ENCODE measurements at places on chromosomes 16 and 17. TPM values are rescaled to one million over a fixed set of nuclear protein-coding genes. Genes with fewer than 3 reads are reported as not detected.

- no peak for ATAC-seq
Observed at GRCh38 chr16:55275167-55275566, 48.8 kb upstream of the IRX6 start.

DNA sequence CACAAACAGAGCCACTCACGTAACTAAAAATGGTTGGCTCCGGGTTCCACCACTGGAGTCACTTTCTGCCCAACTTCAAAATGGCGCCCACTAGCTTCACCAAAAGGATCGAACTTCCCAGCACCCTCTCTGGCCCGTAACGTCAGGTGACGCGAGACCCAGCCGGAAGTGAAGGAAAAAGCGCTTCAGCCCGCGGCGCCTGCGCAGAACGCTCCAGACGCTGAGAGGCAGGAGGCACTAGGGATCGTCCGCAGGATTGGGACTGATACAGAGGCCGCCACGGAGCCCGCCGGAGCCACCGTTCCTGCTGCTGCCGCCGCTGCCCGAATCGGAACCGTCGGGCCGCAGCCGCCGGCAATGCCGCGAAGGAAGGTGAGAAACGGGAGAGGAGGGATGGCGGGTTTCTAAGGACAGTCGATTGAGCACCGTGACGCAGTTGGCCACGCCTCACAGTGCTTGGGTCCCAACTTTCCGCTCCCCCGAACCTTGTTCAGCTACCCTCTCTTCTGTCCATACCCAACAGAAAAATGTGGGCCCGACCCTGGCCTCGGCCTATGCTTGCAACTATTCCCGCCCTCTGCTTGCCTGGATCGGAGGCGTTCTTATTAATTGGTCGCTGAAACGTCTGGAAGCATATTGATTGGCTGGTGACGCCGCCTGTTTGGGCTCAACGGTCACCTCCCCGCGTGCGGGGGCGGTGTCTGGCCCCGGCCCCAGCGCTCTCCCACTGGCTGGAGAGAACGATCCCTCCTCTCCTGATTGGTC, at the start of gene KAT7:
TSS of gene KAT7 (plus strand) at position 204 of the 765 bp plus-strand sequence. CDS start at position 358, 154 bp downstream.
- peak; percentile 92 for ATAC-seq

DNA sequence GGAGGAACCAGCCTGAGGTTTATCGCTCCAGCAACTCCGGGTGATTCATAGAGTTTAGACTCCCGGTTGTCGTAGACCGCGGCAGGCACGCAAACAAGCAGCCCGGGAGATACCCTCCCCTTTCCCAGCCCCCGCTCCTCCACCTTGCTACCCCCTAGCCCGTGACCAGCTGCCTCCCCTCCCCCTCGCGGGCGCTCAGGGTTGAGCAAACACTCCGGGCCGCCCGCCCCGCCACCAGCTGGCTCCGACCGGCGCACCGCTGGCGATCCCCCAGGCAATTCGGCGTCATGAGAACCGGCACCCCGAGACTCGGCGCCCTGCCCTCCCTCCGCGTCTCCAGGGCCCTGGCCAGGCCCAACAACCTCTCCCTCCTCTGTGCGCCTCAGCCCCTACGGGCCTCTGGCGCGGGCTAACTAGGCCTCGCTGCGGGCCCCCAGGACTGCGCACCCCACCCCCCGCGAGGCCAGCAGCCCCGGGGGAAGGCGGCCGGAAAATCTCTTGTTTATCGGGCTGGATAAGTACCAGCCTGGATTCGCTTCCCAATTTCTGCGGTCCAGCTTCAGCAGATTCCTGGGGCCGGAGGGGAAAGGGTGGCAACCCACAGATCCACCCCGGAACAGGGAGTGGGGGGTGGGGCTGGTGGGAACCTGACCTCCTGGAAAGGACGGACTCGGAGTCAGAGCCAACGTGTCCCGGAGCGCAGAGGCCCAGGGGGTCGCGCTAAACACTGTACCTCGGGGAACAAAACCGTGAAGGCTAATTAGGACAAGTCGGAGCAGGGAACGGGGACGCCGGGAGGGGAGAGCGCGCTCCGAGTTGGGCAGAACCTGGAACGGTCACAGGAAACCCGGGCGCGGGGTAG, 951 bp upstream of the GPRC5C start:
- peak; percentile 67 for ATAC-seq

DNA sequence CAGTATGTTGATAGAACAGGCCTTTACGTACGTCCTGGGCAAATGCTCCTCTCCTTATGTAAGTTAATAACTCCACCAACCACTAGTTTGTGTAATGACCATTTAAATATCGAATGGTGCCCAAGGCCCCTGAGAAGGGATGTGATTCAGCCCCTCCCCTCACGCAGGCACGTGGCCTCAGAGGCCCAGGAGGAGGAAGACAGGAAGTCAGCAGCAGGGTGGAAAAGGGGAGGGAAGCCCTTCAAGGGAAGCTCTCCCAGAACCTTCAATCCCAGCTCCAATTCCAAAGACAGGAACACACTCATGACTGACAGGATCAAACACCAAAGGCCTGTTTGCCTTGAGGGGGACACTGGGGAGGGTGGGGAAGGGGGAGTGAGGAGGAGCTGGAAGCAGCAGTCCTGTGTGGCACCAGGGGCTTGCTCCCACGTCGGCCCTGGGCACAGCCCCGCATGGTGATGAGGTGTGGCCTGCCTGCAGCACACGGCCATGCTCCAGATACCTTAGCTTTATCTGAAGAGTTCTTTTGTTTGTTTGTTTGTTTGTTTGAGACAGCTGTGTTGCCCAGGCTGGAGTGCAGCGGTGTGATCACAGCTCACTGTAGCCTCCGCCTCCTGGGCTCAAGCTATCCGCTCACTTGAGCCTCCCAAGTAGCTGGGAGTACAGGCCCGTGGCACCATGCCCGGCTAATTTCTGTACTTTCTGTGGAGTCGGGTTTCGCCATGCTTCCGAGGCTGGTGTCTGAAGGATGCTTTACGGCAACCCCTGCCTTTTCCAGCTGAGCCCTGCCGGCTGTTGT, 105.0 kb downstream of the ZNF778 start:
- no peak for ATAC-seq

The TRAF4 gene
- total RNA-seq: 181 TPM

The RHBDF2 gene
- total RNA-seq: 56.5 TPM

DNA sequence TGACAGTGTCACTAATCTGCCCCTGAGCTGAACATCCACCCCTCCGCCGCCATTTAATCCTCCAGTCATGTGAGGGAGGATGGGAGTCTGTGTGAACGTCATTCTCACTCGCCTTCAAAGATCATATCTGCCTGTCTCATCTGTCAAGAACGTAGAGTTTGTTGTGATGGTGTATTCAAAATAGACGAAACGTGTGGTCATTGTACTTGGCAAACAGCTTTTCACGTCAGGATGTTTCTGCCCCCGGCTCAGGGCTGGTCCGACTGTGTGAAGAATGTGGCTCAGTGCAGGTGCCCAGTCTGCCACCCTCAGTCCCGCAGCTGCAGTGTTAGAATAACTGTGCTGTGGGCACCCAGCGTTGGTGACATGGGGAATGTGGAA, 148.0 kb downstream of the KCNJ12 start:
- ATAC-seq: no peak

The TMEM235 gene
- not detected for total RNA-seq

GRCh38 chr17:28473542-28473941, at the start of gene SLC13A2:
Gene SLC13A2, plus strand, starts transcription at chr17:28473644. Its CDS starts 69 bp downstream, at chr17:28473713.
- ATAC-seq: no peak

DNA sequence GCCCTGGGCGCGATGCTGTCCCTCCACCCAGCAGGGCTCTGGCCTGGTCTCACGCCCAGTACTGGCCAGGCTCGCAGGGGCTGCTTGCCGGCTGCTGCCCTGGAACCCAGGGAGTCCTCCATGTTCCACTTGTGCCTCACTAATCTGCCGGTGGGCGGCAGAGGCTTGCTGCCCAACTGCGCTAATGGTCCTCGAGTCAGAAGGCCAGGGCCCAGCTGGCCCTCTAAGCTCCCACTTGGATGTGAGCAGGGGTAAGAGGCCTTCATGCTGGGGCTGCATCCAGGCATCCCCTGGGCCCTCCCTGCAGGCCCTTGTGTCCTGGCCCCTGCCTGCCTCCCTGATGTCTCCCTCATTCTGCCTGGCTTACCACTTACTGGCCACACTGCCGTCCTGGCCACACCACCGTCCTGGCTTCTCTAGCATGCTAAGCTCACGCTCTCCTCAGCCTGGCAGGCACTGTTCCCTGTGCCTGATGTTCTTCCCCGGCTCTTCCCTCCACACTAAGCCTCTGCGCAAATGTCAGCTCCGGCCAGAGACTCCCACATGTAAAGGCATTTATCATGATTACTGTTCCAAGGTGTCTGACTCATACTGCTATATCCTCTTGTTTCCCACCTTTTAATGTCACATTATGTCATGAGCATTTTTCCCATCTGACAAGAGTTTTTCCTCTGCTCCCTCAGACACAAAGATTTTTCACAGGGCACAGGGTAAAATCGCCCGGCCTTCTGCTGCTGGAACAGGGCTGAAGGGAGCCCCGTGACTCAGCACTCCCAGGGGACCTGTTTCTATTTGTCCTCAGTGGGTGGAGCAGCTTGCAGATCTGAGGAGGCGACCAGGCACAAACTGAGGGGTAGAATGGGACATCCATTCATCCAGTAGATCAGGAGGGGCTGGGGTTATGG, 15.9 kb downstream of the B9D1 start:
- no peak for ATAC-seq

The ALOX12 gene
- total RNA-seq: not detected

- no peak for ATAC-seq
Observed at GRCh38 chr17:78953356-78954350, 26.1 kb downstream of the LGALS3BP start.

The RNF157 gene
- total RNA-seq: 15.5 TPM

- ATAC-seq: no peak
Observed at GRCh38 chr16:11833951-11834695, 17.2 kb downstream of the RSL1D1 start.

GRCh38 chr17:41529491-41529915, 1.4 kb upstream of the KRT19 start:
- no peak for ATAC-seq

GRCh38 chr17:67130768-67131167, 86.4 kb downstream of the CACNG1 start:
- ATAC-seq: no peak

DNA sequence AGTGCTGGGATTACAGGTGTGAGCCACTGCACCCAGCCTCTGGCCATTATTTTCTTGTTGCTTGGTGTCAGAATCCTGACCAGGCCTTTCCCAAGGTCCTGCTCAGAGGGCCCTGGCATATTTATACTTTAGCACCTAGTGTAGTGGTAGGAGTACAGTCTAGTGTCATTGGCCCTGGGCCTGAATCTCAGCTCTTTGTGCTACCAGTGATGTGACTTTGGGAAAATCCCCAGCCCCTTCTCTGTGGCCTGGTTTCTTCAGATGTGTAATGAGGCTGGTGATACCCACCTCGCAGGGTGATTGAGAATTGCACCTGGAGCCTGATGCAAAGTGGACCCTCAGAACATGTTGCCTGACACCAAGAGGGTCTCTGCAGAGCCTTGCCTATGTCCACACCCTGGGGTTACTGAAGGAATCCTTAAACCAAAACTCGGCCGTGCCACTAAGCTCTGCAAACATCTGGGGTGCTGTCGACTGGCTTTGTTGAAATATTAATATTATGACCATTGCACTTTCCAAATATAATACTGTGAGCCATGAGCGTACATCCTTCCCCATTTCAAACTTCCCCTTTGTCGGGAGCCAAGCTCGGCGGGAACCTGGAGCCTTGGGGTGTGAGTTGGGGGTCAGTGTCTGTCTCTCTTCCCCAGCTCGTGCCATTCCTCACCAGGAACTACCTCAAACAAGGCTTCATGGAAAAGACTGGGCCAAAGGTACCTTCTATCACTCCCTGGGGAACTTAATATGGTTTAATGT, 18.0 kb upstream of the RNF135 start:
- no peak for ATAC-seq

The PRKCB gene
- 87.7 TPM for total RNA-seq

DNA sequence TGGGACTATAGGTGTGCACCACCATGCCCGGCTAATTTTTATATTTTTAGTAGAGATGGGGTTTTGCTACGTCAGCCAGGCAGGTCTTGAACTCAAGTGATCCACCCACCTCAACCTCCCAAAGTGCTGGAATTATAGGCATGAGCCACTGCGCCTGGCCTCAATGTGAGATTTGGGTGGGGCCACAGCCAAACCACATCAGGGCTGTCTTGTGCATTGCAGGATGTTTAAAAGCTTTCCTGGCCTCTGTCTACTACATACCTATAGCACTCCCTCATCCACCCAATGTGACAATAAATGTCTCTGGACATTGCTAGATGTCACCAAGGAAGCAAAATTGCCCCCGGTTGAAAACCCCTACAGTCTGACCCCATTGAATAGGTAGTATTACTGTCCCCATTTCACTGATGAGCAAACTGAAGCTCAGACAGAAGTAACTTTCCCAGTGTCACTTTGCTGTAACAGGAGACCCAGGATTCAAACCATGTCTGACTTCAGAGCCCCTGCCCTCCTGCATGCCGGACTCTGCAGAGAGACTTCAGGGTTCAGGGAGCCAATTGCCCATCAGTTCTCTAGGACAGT, 3.6 kb upstream of the MAP3K14 start:
- no peak for ATAC-seq

The KRTAP1-1 gene
- not detected for total RNA-seq

The GPR179 gene
- 0.26 TPM for total RNA-seq

The HOXB8 gene
- not detected for total RNA-seq

- ATAC-seq: no peak
Observed at GRCh38 chr17:81556175-81556691, 4.1 kb upstream of the FAAP100 start.

The RGS11 gene
- total RNA-seq: not detected

- ATAC-seq: no peak
Observed at GRCh38 chr16:53071748-53072301, 17.0 kb downstream of the CHD9 start.

The CCL2 gene
- not detected for total RNA-seq

DNA sequence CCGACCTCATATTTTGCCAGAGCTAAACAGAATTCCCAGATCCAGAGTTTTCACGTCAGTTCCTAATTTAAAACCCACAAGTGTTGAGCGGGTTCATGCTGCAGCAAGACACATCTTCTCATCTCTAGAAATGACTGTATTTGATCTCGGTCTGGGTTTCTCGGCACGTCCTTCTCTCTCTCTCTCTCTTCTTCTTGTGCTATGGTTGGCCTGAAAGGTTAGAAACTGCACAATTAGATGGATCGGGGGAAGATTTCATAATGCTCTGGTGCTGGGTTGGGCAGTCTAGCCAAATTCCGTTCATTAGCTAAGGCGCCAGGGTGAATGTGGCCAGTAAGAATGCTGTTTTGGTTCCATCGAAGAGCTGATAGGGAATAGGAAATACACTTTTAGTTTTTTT, 158.9 kb upstream of the NOG start:
- no peak for ATAC-seq

Measured in activated T-helper 17 cell treated with anti-CD3 and anti-CD28 coated beads, Interleukin-2, amount 50 U/mL, for 72 hours (primary cell).